Stimulated activated CD4-positive, alpha-beta T cell treated with anti-CD3 and anti-CD28 coated beads, Interleukin-15, amount 100 ng/mL, for 48 hours (primary cell): ENCODE measurements at places on chromosomes 2 and 18.

GRCh38 chr2:65613968-65614555 is 181.7 kb upstream of the SPRED2 start:
- DNase-seq, result no peak

GRCh38 chr2:227888289-227888688 is 16.9 kb downstream of the DAW1 start:
- DNase-seq, result no peak

GRCh38 chr18:50611529-50611941 is 51.6 kb downstream of the MAPK4 start:
- DNase-seq, result no peak

GRCh38 chr2:212794471-212794870 is 255.9 kb upstream of the ERBB4 start:
- DNase-seq, result no peak

- DNase-seq, result no peak
Observed at GRCh38 chr2:127069003-127069402, 38.0 kb downstream of the BIN1 start.

- no peak for DNase-seq
Observed at GRCh38 chr2:220123751-220124150, 496.3 kb downstream of the SLC4A3 start.

- no peak for DNase-seq
Observed at GRCh38 chr2:215404348-215405012, 31.4 kb downstream of the FN1 start.

GRCh38 chr18:3479978-3480509 is 30.1 kb downstream of the TGIF1 start:
- no peak for DNase-seq
